ENCODE measurements at places on chromosomes 13 and 19.

DNA sequence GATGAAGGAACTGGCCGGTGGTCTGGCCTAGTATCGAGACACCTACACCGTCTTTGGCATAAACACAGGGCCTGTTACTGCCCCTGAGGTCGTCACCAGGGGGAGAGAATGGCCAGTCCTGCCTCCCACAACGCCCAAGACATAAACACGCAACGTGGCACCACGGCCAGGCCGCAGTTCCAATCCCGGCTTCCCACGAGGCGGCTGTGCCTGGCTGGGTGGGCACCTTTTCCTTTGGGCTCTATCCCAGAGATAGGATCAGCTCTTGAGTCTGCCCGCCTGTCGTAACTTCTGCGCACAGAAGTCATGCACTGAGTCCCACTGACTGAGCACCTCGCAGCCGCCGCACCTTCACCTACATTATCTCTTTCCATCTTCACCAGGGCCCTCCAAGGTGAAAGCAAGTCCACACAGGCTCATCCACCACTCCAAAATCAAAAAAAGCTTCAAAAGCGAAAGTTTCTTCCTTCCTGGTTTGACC, 1.1 kb downstream of the MIER2 start:
- H3K36me3 ChIP-seq: no peaks in the 10 kb centered on the region
- peak overlapping the region; percentile 92 for H3K4me3 ChIP-seq
- peaks cover 4% of the 10 kb centered on the region for H3K27me3 ChIP-seq
- peaks cover 33% of the 10 kb centered on the region for H3K4me1 ChIP-seq

DNA sequence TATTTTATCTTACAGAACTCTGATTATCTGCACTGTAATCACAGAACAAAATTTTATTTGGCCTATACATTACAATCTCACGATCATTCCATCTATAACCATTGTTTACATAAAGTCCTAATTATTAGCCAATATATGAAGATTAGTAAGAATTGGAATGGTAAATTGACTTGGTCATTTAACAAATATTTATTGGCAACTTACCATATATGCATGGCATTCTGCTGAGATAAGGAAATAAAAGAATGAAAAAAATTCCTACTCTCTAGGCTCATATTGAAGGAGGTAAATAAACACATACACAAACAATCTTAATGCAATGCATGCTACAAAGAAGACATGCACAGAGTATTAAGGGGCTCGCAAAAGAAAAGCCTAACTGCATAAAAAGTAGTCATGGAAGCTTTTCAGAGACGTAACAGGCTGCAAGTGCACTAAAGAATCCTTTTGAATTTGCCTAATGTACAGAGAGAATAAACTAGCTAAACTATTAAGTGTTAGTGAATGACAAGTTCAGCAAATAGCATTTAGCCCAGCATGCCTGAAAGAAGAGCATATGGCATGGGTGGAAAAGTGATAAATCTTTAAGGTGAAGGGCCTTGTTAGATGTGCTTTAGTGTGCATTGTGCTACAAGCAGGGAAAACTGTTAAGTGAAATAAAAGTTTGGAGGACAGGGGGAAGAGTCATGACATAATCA, 1131.1 kb downstream of the PCDH9 start:
- ATAC-seq: no peak
- H3K4me1 ChIP-seq: no peaks in the 10 kb centered on the region
- no peaks in the 10 kb centered on the region for H3K27me3 ChIP-seq
- H3K4me3 ChIP-seq: no peak overlapping the region
- no peak overlapping the region for H3K27ac ChIP-seq

- H3K4me1 ChIP-seq: no peaks in the 10 kb centered on the region
- no peak overlapping the region for H3K27ac ChIP-seq
- H3K27me3 ChIP-seq: peaks cover 10% of the 10 kb centered on the region
- no peak overlapping the region for H3K4me3 ChIP-seq
These were observed 28.8 kb upstream of the OXGR1 start for GRCh38 chr13:97023117-97023516.

DNA sequence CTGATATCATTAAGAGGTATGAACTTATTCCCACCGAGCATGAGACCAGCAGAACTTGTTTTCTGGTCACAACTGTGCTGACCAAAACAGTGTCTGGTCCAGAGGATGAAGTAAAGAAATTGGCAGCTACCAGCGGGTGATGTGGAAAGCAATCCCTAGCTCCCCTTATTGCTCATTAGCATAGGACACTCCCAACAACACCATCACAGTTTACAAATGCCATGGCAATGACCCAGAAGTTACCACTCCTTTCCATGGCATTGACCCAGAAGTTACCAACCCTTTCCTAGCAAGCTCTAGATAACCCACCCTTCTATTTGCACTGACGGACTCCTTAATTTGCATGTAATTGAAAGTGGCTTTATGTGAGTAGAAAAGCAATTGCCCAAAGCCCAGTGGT, 1856.1 kb downstream of the OLFM4 start:
- H3K27me3 ChIP-seq: no peaks in the 10 kb centered on the region
- H3K4me3 ChIP-seq: no peak overlapping the region

DNA sequence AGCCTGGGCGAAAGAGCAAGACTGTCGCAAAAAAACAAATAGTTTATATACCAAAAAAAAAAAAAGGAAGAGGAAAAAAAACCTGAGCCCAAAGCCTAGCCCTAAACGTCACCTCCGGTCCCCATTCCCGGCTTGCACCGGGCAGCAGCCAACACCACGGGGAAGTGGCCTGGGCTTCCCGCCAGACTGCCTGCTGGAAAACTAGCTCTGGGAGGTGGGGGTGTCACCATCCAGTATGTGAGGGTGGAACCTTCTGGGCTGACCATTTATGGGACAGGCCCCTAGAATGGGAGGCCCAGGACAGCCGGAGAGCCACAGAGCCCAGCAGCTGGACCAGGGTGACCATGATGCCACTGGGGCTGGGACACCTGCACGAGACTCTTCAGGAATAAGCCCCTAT, 37.3 kb downstream of the IL12RB1 start:
- no peaks in the 10 kb centered on the region for H3K27me3 ChIP-seq
- peak; percentile 91 for ATAC-seq
- no peak overlapping the region for H3K4me3 ChIP-seq
- H3K27ac ChIP-seq: peak overlapping the region; percentile 77
- H3K36me3 ChIP-seq: no peaks in the 10 kb centered on the region
- H3K4me1 ChIP-seq: peaks cover 20% of the 10 kb centered on the region

- peak overlapping the region; percentile 34 for H3K4me3 ChIP-seq
- H3K27ac ChIP-seq: peak overlapping the region; percentile 66
- ATAC-seq: no peak
- no peaks in the 10 kb centered on the region for H3K4me1 ChIP-seq
- H3K27me3 ChIP-seq: peaks cover 26% of the 10 kb centered on the region
- H3K36me3 ChIP-seq: no peaks in the 10 kb centered on the region
These were observed 1.3 kb downstream of the SNAPC2 start for GRCh38 chr19:7921302-7921966.

DNA sequence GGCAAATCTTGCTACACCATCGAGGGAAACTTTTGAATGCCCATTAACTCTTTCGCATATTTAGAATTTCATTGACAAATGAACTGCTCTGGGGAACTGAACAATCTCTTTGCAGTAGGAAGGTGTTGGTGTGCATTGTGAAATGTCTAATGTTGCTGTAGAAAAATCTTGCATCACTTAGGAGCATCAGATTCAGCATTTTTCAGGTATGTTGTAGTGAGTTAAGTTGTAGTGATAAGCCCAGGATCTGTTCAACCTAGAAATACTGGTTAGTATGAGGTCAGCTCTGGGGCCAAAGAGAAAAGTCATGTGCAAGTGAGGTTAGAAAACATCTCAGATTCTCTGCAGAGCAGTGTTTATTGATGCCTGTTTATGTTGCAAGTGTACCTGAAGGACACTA, 4.1 kb downstream of the FRY start:
- H3K27me3 ChIP-seq: no peaks in the 10 kb centered on the region
- H3K4me1 ChIP-seq: no peaks in the 10 kb centered on the region

DNA sequence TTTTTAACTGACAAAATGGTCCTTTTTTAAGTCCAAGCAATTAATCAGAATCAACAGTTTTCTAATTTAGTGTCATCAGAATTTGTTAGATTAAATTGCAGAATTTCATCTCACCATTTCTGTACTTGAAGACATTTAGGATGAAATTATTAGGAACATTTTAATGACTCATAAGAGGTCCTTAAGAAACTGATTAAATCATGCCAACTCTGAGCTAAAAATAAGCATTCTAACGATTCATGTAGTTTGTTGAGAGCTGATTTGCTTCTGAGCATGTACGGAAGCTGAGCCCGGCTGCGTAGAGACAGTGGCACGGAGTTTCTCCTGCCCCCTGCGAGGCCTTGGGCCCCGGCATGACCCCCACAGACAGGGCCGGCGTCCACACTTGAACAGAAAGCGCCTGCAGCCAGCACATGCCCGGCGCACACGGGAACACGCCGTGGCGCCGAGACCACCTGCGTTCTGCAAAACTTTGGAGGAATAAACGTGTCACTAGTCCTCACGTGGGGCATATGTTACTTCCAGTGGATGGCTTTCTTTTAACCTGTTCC, 89.7 kb upstream of the MCF2L start:
- no peak overlapping the region for H3K27ac ChIP-seq
- no peak for ATAC-seq
- H3K36me3 ChIP-seq: no peaks in the 10 kb centered on the region
- no peaks in the 10 kb centered on the region for H3K27me3 ChIP-seq
- no peak overlapping the region for H3K4me3 ChIP-seq
- H3K4me1 ChIP-seq: no peaks in the 10 kb centered on the region

GRCh38 chr19:43534305-43534815, 1.4 kb downstream of the ZNF575 start:
- no peaks in the 10 kb centered on the region for H3K36me3 ChIP-seq
- H3K4me3 ChIP-seq: peak overlapping the region; percentile 70
- H3K27me3 ChIP-seq: no peaks in the 10 kb centered on the region

DNA sequence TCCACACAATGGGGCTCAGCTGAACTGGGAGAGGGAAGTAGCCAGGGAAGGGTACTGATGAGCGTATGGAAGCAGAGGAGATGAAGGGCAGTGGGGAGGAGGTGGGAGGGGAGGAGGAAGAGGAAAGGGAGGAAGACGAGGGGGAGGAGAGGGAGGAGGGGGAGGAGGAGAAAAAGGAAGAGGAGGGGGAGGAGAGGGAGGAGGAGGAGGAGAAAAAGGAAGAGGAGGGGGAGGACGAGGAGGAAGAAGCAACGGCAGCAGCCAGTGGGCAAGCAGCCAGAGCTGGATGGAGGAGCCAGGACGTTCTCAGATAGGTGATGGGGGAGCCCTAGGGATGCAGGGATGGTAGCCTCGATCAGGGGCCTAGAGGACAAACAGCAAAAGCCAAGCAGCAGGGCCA, 5.6 kb downstream of the CERS4 start:
- no peak overlapping the region for H3K4me3 ChIP-seq
- peaks cover 34% of the 10 kb centered on the region for H3K36me3 ChIP-seq
- H3K27ac ChIP-seq: no peak overlapping the region
- no peaks in the 10 kb centered on the region for H3K27me3 ChIP-seq
- no peak for ATAC-seq

DNA sequence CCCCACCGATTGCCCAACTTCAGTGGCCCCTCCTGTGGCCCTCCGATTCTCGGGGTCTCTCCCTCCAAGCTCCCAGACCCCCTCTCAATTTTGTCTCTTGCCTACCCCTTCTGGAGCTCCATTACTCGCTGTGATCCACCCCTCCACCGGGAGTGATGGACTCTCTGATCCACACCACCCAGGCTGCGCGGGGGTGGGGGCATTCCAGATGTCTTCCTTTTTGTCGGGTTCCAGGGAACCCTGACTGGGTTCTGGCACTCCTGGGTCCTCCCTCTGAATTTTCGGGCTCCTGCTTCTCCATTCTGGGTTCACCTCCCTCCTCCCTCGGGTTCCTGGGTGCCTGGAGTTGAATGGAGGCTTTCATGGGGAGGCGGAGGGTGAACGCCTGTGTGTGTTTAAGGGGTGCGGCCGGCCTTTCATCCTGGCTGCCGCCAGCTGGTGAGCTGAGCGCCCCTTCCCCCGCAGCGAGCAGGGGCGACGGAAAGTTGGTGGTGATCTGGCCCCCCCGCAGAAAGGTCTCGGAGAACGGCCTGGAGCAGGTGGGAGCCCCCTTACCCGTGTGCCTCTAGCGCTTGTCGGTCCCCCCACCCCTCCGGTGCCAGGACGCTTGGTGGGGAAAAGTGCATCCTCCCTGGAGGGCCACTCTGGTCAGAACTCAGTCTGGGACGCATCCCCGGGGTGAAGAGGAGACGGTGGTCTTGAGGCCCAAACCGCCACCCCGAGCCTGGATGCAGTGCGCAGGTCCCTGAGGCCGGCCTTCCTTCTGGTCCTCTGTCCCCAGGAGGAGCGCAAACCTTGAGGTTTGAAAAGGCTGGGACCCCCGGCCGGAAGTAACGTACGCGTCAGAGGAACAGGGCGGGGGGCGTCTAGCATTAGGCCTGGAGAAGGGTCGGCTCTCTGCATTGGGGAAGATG, 1.6 kb downstream of the MISP3 start:
- no peaks in the 10 kb centered on the region for H3K36me3 ChIP-seq
- peak overlapping the region; percentile 41 for H3K4me3 ChIP-seq
- H3K4me1 ChIP-seq: peaks cover 46% of the 10 kb centered on the region
- peak overlapping the region; percentile 95 for H3K27ac ChIP-seq
- ATAC-seq: peak; percentile 15
- H3K27me3 ChIP-seq: no peaks in the 10 kb centered on the region

DNA sequence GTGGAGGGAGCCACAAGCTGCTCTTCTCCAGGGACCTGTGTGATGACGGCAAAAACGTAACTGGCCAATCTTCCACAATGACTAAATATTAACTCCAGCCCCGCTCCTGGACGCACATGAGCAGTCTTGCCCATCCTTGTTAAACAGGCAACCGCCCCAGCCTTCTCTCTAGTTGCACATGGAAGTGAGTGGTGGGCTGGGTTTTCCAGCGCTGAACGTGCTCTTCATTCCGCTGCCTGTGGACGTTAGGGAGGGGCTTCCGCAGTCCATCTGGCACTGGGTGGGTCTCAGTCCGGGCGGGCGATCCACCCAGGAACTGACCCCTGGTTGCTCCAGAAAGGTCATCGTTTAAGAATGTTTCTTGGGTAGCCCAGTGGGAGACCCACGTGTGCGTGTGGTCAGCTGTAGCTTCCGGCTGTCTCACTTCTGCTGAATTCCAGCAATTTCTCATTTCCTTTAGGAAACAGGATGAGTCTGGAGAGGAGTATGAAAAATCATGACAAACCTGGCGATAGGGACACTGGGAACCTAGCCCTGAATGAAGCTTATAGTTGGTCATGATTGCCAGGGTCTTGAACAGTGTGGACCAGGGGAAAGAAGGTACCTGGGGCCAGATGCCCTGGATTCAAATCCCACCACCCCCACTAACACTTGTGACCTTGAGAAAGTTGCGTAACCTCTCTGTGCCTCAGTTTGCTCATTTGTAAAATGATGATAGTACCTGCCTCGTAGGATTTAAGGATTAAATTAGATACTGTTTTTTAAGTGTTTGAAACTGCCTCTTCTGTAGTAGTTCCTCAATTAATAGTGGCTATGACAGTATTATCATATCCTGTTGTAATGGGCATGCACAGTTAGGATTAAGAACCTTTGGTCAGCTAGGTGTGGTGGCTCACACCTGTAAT, 92.6 kb downstream of the SIPA1L3 start:
- no peaks in the 10 kb centered on the region for H3K27me3 ChIP-seq
- no peak overlapping the region for H3K27ac ChIP-seq
- no peak overlapping the region for H3K4me3 ChIP-seq

GRCh38 chr19:8600064-8600463, 10.5 kb downstream of the ADAMTS10 start:
- peaks cover 86% of the 10 kb centered on the region for H3K36me3 ChIP-seq
- H3K4me1 ChIP-seq: no peaks in the 10 kb centered on the region
- H3K27ac ChIP-seq: no peak overlapping the region
- H3K27me3 ChIP-seq: no peaks in the 10 kb centered on the region
- ATAC-seq: no peak
